ENCODE measurements at places on chromosomes 12 and 14.

GRCh38 chr14:31962920-31963319 lies 114.2 kb upstream of the ARHGAP5 start:
- no peak for DNase-seq

DNA sequence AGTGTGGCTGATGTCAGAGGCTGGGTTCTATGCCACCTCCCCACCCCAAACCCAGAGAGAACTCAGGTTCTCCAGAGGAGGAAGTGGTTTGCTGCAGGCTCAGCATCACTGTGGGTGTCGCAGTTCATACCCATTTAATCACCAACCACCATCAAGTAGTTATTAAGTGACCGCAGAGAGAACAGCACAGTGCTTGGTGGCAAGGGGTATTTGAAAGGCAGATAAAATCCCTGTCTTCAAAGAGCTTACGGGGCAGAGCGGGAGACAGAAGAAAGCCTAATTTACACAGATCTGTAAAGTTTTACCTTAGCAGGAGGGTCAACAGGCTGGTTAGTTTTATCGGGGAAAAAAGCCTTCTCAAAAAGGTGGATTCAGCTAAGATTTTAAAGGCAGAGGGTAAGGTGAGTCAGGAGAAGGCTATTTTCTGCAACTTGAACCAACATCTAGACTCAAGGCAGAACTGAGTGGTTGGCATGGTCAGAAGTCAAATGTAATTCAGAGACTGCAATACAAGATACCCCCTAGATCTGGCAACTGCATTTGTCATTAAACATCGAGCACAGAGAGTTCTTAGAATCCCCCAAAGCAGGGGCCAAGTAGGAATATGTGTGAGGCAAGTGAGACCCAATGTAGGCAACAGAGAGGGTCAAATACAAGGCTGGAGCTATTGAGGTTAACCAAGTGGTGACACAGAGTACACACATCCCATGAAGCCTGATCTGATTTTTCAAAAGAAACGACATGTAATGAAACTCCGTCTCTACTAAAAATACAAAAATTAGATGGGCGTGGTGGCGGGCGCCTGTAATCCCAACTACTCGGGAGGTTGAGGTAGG lies 13.2 kb downstream of the PXN start:
- no peak for DNase-seq

DNA sequence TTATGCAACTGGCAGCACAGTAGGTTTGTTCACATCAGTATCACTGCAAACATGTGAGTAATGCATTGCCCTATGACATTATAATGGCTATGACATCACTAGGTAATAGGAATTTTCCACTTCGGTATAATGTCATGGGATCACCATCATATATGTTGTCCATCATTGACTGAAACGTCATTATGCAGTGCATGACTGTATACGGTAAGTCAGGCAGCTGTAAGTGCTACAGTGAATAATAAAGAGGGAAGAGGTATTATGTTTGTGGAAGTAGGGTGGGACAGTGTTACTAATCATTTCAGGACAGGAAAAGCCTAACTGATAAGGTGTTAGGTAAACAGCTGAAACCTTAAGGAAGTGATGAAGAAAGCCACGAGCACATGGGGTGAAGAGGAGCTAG lies 68.1 kb downstream of the ANO4 start:
- no peak for DNase-seq

- DNase-seq, result peak; percentile 92
Measured at GRCh38 chr14:91303091-91303923, 58.8 kb upstream of the GPR68 start.

DNA sequence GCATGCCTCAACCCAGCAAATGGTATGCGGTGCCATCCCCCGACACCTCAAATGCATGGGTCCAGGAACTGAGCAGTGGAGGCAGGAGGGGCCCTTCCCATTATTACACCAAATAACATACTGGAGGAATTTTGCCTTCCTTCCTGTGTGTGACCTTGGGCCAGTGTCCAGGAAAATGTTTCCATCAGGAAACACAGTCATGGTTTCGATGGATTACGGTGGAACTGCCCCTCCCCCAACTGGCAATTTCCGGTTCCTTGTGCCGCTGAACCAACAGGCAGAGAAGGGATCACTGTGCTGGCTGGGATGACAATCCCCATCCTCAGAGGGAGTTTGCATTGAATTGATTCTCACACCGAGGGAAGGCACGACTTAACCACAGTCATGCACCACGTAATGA lies 9.1 kb upstream of the CDC42BPB start:
- DNase-seq, result no peak

GRCh38 chr14:51628238-51628637 lies 23.5 kb upstream of the FRMD6 start:
- DNase-seq, result no peak

DNA sequence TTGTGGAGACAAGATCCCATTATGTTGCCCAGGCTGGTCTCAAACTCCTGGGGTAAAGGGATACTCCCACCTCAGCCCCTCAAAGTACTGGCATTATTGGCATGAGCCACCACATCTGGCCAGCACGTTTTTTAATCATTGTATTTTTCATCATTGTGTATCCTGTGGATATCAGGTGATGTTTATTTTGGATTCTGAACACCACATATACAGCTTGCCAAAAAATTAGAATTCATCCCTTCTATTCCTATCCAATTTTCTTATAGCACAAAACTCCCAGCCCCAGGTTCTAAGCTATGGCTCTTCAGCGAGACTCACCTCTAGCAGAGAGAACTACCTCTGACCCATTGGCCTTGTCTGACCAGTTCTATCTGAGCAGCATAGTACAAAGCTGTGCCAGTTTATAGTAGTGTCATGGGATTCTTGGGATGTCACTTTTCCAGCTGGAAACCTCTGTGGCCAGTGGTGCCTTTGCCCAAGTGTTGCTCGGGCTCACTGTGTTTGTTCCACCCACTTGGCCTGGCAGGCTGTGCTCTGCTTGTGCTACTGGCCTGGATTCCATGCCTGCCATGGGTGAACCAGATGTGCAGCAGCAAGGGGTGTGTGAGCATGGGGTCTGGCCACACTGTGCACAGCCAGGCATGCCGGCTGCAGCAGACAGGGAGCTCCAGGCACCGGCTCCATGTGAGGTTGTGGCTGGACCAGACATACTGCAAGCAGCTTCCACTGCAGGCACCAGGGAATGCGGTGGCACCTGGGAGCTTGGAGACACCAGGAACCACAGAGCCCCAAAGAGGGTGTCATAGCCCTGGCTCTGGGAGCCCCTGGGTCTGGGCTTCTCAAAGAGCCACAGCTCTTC lies 37.2 kb downstream of the TIMELESS start:
- DNase-seq, result no peak

GRCh38 chr14:20503898-20504297 lies 1.4 kb upstream of the RNASE10 start:
- DNase-seq, result no peak

- DNase-seq, result no peak
Measured at GRCh38 chr12:11716794-11717518, 67.5 kb downstream of the ETV6 start.

GRCh38 chr12:41706376-41706775 lies 438.3 kb downstream of the GXYLT1 start:
- DNase-seq, result no peak

DNA sequence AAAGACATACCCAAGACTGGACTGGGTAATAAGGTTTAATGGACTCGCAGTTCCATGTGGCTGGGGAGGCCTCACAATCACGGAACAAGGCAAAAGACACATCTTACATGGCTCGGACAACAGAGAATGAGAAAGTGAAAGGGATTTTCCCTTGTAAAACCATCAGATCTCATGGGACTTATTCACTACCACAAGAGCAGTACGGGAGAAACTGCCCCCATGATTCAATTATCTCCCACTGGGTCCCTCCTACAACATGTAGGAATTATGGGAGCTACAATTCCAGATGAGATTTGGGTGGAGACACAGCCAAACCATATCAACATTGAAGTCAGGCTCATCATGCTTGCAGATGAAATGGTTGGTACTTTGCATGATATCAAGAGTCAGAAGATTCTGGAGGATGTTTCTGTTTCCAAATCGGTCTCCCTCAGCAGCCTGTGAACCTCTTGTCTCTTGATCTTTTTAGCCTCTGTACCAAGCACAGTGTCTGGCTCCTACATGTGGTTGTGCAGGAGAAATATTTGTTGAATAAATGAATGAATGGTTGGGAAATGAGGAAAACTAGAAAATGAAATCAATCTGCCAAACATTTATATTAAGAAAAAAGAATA lies 98.6 kb downstream of the VRK1 start:
- peak; percentile 36 for DNase-seq
